ENCODE measurements at places on chromosomes 3 and 15.

DNA sequence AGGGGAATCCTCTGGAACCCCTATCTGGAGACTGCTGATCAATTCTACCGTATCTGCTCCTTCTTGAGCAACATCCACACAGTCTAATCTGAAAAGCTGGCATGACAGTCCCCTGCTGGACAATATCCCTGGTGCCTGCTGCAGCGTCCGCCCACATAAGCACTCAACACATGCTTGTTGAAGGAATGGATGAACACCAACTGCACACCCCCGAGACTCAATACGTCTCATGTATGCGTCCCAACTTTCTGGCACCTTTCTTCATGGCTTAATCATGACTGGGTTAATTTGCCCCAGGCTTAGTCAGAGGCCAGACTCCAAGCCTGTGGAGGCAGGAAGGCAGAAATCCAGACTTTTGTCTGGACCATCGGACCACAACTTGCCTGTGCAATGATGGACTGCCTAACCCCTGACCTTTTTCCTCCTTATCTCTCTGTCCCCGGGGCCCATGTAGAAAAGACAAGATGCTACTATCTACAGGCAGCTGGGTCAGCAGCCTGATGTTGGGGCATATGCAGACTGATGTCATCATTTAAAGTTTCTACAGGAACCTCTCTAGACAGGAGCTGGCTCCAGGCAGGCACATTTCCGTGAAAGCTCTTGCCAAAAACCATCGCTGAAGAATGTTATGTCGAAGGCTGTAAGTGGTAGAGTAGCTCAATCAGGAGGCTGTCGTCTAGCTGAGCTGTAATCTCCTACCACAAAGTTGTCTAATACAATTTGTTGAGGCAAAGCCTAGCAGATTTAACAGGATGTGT is 114.1 kb upstream of the TPM1 start:
- DNase-seq, result no peak

DNA sequence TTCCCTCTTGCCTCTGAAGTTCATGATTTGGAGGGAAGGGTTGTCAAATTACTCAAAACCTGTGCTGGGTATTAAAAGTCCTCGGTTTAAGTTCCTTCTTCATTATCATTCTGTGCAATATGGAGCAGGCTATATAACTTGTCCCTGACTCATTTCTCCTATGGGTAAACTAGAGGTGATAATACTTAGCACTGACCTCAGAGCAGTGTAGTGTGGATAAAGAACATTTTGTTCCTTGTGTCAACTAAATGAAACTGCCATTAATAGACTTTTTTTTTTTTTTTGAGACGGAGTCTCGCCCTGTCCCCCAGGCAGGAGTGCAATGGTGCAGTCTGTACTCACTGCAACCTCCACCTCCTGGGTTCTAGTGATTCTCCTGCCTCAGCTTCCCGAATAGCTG is 2.2 kb upstream of the BBX start:
- DNase-seq, result no peak

- peak; percentile 72 for DNase-seq
These were observed 48.9 kb upstream of the POLG start for GRCh38 chr15:89383365-89384175.

- DNase-seq, result peak; percentile 16
These were observed 823.9 kb upstream of the CFAP20DC start for GRCh38 chr3:59873576-59874230.

DNA sequence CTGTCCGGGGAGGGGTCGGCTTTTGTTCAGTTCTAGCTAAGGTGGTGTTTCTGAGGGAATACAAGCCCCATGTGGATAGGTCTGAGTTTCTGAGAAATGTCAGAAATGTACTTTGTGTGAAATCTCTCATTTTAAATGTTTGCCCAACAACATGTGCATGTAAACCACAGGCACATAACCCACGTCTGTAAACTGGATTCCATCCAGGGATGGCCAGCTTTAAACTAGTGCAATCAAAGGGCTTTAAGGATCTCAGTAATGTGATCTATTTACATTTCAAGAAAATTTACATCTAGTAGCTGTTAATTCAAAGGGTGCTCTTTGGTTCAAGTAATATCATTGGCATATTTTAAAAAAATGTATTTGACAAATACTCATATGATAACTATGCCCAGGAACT is 52.0 kb downstream of the POLR2M start:
- no peak for DNase-seq

DNA sequence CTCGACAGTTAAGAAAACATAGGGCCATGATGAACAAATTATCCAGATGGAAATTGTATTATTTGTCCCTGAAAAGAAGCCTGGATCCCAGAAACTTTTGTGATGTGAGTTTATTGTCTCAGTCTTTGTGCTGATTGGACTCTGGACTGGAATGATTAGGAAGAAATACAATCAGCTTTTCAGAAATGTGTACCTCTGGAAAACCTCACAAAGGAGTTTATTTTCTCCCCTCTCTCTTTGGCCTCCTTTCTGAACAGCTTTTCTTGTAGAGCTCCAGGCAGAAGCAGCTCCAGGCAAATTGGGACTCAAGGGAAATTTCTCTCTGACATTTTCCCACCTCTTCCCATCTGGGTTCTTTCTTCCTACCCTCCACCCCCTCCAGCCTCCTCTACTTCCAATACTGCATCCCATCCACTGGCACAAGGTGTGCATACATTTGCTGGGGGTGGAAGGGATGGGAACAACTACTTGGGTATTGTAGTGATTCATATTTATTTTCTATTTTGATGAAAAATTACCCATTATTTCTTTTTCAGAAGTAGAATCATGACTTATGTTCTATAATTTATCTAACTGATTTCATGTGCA is 119.7 kb downstream of the CD47 start:
- DNase-seq, result no peak

- peak; percentile 75 for DNase-seq
These were observed 618.3 kb upstream of the AGTR1 start for GRCh38 chr3:148079370-148079769.

DNA sequence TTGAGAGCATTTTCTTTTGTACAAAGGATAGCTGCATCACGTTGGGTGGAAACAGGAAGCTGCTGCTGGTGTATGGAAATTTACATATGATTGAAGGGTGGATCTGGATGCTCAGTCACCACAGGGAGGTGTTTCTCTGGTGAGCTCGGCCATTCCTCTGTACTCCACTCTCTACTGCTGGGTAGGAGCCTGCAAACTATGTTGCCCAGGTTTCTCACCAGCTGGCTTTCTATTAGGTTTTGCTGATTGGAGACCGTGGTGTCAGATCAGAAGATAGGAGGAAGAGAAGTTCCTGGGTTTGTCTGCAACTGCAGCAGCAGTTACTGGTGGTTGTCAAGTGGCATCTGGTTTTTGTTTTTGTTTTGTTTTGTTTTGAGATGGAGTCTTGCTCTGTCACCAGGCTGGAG is 61.7 kb downstream of the TAMM41 start:
- DNase-seq, result no peak

GRCh38 chr3:42518800-42519567 is 16.5 kb downstream of the VIPR1 start:
- DNase-seq, result no peak

DNA sequence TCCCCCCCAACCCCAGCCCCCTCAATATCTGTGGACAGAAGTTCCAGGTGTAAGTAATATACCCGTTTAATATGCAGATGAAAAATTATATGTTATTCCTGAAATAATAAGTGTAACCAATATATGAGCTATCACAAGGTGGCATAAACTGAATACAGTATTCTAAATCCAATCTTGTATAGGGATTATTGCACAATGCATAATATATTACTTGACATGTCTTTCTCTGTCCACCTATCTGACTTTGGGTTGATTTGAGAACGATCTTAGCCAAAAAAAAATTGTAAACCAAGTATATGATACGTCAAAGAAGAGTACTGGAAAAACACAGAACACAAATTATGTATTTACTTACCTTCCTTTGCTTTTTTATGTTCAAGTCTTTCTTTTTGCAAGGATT is 47.8 kb downstream of the GOLIM4 start:
- DNase-seq, result no peak
